Foreskin melanocyte (primary cell): ENCODE measurements at places on chromosomes 16 and 17.

DNA sequence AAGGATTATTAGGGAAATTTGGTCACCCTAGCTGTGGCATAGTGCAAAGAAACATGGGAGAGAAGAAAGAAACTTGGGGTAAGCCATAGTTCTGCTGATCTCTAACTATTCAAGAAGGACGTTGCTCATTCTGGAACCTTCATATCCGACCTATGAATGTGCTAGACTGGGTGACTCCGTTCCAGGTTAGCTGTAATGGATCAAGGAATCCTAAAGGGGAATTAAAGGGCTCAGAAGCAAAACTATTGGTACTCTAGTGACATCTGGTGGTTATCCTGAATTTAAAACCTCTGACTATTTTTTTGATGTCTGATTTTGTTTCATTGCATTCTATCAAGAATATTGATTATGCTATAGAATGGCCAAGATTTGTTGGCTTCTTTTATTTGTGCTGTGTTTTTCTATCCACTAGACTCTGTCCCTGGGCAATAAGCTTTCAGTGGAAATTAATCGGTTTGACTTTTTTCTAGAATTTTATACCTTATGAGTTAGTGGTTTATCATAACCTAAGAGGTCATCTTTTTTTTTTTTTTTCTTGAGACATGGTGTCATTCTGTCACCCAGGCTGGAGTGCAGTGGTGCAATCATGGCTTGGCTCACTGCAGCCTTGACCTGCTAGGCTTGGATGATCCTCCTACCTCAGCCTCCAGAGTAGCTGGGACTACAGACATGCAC lies 19.5 kb downstream of the PCTP start:
- DNase-seq, result no peak

GRCh38 chr17:60522889-60523626 lies 3.0 kb downstream of the APPBP2 start:
- no peak for DNase-seq

- peak; percentile 61 for DNase-seq
These were observed 20.0 kb downstream of the TRAF4 start for GRCh38 chr17:28763804-28764266.

DNA sequence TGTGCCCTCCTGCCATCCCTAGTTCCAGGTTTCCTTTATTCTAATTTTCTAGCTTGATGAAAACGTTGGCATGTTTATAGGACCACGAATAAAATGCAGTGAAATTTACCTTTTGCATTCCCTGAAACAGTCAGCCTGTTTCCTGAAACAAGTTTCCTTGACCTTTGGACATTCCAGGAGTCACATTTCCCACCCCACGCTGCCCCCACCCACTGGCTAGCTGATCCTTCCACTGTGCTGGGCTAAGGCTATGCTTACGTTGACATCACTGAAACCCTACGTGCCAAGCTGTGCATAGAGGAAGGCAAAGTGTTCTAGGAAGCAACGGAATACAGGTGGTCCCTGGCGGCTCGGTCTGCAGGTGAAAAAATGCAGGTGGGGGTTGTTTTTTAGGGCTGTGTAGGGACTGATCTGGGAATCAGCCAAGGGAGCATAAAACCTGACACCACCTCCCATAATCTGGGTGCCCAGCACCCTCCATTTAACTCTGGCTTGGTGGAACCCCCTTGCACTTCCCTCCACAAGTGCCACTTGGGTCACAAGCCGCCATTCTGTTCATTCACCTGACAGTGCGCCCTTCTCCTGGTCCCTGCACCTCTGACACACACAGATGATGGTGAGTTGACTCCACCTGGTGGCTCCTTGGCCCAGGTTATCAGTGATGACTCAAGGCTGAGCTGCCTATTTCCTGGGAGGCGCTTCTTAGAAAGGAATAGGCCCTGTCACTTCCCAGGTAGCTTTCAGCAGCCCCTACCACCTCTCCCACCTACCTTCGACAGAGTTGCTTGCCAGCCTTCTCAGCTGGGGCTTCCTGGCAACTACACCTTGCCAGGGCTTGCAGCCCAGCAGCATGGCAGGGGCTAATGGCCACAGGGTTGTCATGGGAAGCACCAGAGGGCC lies 83.7 kb downstream of the N4BP1 start:
- DNase-seq, result no peak

DNA sequence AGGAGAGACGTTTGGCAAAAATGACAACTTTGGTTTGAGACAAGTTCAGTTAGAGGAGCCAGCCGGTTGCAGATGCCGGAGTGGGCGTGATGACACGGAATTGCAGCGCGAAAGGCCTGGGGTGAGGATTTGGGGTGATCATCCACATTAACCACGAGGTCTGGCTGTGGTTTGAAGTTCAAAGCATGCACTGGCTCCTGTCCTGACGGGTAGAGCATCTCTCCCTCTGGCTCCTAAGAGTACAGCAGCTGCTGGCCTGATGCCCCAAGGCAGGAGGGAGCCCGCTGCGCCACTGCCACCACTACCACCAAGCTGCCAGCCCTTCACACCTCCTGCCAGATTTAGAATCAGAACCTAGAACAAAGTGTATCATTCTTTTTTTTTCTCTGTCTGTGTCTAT lies 3.7 kb downstream of the RHBDL3 start:
- no peak for DNase-seq

DNA sequence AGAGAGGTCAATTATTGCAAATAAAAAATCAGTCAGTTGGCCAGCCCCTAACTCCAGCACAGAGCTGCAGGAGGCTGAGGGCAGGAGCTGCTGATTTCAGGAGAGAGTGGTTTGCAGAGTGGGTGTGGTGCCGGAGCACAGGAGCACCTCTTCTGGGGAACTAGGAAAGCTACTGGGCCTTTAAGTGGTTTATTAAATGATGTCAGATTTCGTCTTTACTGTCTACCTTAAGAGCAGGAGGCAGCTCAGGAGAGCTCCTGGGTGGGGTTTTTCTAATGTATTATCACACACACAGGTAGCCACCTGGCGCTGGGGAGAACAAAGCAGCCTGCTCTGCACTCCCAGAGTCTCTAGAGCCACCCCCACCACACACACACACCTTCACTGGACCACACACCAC lies 11.5 kb upstream of the HAS3 start:
- DNase-seq, result no peak

- peak; percentile 31 for DNase-seq
These were observed 11.0 kb upstream of the DPEP1 start for GRCh38 chr16:89602273-89602951.

DNA sequence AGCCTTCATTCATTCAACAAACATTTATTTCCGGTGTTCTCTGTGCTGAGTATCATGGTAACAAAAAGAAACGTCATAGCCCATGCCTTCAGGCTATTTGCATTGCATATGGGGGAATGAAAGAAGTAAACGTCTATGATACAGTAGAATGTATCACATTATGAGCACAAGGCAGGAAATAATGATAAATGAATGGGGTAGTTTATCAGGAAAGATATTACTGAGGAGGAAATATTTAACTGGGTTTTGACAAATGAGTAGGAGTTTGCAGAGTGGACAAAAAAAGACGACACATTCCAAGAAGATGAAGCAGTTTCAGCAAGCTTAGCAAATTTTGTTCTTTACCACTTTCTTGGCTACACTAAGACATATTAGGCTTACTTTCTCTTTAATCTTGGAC lies 1.3 kb upstream of the KRTAP4-7 start:
- peak; percentile 96 for DNase-seq

DNA sequence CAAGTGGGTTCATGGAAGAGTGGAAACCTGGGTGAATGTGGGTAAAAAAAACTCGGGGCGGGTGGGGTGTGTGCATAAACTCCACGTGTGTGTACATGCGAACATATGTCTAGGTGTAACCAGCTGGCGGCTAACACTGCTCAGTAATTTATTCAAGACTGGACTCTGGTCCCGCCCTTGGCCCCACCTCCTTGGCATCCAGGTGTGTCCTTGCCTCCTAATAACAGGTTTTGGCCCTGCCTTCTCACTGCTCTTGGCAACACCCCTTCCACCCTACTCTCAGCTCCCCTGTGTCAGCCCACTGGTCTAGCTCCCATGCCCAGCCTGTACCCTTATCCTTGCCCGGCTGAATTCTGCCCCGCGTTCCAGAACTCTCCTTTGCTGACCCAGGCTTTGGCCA lies 8.3 kb downstream of the FLII start:
- DNase-seq, result no peak

DNA sequence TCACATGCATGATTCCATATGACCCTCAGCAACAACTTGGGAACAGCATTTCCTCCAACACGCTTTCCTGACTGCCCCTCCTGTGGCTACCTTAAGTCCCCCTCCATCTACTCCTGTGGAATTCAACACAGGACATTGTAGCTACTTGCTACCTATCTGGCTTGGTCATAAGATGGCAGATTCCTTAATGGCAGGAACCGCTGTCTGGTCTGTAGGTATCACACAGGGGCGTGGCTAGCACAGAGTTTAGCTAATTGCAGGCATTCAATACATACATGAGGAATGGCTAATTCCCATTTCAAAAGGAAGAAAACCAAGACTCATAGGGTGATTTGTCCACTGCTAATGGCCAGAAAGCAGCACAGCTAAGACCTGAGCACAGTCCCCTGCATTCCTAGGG lies 8.6 kb downstream of the LRRC59 start:
- no peak for DNase-seq

- DNase-seq, result peak; percentile 23
These were observed at the start of gene CCDC102A for GRCh38 chr16:57536306-57537193. Gene CCDC102A (minus strand): TSS chr16:57536571. CDS start chr16:57529177, 7,394 bp downstream.

- no peak for DNase-seq
These were observed 222.9 kb upstream of the IRX5 start for GRCh38 chr16:54707813-54708212.
